Peyer's patch (tissue), 4 donors: ENCODE measurements at places on chromosomes 1 and 21.

DNA sequence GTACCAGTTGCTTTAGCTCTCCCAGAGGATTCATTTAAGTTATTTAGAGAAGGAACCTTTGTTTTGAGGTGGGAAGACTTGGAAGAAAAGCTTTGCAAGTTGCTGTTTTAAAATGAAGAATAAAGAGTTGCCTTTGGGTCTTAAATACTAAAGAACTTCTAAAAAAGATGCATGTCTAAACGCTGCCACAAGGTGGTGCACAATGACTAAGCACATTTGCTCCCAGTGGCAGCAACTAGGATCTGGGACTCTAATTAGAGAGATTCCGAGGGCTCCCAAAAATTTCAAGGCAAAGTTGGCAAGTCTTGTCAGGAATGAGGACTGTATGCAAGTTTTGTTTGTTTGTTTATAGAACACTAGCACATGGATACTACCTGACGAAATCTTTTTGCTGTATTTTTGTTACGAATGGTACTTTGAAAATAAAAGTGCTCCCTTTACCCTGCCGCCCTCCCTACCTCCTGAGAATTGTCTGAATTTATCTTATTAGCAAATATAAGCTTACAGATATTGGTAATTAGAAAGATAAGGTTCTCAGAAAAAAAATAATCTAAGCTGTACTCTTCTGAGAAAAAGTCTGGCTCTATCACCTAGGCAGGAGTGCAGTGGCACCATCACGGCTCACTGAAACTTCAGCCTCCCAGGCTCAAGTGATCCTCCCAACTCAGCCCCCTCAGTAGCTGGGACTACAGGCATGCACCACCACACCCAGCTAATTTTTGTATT, 121.8 kb downstream of the HFM1 start:
- H3K4me1 ChIP-seq, result no peaks in the 10 kb centered on the region
- H3K27ac ChIP-seq, result no peak overlapping the region
- no peaks in the 10 kb centered on the region for H3K36me3 ChIP-seq
- H3K27me3 ChIP-seq, result no peaks in the 10 kb centered on the region

DNA sequence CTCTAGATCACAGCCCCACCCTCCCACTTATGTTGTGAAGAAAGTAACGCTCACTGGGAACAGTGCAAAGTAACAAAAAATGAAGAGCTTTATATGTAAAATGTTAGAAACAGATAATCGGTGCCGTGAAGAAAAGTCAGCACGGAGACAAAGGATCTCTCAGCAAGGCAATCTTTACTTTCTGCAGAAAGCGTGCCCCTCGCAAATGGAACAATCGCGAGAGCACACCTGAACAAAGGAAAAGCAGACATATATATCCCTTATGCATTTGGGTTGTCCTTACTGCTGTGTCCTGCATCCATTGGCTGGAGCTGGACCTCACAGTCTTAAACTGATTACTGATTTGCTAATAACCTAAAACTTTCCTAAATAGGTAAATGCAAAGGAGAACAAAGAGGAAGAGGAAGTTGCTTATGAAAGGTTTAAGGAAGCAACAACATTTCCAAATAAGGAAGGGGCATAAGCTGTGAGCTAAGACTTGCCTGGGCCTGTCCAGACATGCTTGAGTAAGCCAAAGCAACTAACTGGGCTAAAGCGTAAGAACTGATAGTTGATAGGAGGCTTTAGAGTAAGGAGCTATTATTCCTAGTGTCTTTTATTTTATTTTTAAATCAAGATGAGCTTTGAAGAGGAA, 89.7 kb downstream of the GTF2B start:
- no peak overlapping the region for H3K27ac ChIP-seq
- no peaks in the 10 kb centered on the region for H3K4me1 ChIP-seq
- peaks cover 48% of the 10 kb centered on the region for H3K36me3 ChIP-seq
- H3K27me3 ChIP-seq, result no peaks in the 10 kb centered on the region
- no peak for DNase-seq
- no peak overlapping the region for H3K4me3 ChIP-seq

DNA sequence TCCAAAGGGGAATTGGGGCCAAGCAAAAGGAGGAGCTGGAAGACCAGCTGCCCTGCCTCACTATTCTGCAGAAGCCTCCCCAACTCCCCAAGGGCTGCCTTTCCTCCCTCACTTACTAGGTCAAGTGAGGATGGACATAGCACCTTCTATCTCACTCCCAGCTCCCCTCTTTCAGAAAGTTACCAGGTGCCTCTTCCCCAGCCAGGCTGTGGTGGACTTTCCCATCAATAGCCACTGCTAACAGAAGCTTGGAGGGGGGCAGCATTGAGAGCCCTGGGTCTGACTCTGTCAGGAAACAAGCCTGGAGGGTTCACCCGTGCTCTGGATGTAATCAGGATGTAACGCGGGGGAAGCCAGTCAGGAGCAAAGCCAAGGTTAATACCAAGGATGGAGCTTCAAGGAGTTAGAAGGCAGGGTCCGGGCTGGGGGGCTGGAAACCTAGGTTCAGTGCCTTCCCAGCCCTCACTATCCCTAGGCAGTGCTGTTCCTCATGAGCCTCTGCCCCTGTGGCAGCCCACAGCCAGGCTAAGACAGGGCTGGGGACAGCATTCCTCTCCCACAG, 127.8 kb upstream of the NGF start:
- H3K27ac ChIP-seq, result no peak overlapping the region
- no peak for DNase-seq
- H3K4me3 ChIP-seq, result no peak overlapping the region

- no peaks in the 10 kb centered on the region for H3K27me3 ChIP-seq
- no peak overlapping the region for H3K4me3 ChIP-seq
- H3K27ac ChIP-seq, result no peak overlapping the region
- peaks cover 38% of the 10 kb centered on the region for H3K36me3 ChIP-seq
- DNase-seq, result no peak
Measured at GRCh38 chr1:171798765-171799164, 17.3 kb downstream of the METTL13 start.

DNA sequence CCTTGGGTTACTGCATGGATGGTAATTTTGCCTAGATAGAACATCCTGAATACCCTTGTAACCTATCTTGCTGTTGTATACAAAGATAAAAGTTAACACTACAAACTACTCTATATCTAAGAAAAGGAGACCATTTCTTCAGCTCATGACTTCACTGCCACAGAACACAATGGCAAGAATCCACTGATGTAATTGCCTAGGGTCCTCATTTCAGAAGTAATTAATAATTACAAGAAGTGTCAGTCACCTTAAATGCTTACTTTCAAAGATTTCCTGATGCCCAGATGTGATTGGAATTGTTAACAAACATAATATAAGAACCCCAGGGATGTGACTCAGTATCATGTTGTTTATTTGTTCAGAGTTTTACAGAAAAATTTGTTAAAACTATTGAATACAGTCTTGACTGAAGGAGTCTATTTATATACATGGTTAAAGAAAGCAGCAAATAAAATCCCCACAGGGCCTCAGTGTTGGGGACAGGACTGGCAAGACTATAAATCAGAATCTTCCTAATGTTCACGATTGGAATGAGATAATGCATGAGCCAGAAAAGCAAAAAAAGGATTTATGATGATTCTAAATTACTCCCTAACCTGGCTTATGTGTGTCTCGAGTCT, 83.9 kb downstream of the CRB1 start:
- H3K27me3 ChIP-seq, result no peaks in the 10 kb centered on the region
- DNase-seq, result no peak
- H3K36me3 ChIP-seq, result no peaks in the 10 kb centered on the region
- no peak overlapping the region for H3K4me3 ChIP-seq
- H3K4me1 ChIP-seq, result no peaks in the 10 kb centered on the region

DNA sequence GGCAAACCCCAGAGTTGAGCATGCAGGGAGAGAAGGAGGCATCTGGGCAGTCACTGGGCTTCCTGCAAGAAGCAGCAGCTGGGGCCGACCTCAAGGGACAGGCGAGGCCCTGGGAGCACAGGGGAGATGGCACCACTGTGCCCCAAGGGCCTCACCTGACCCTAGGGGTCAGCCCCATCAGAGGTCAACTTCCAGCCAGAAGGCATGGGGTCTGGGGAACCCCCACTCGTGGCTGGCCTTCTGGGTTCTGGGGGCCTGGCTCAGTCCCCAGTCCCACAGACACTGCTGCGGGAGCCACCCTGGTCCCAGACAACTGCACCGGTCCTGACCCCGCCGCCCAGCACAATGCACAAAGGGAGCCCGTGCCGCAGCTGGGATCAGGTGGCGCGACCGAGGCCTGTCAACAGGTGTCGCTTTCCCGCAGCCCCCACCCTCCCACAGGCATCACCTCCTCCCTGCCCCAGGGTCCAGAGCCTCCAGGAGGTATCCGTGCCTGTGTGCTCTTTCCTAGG, 6.2 kb downstream of the WNT9A start:
- no peak overlapping the region for H3K4me3 ChIP-seq
- H3K27me3 ChIP-seq, result no peaks in the 10 kb centered on the region
- H3K27ac ChIP-seq, result no peak overlapping the region
- DNase-seq, result peak; percentile 45

GRCh38 chr1:223230161-223230881, 87.3 kb upstream of the TLR5 start:
- H3K36me3 ChIP-seq, result no peaks in the 10 kb centered on the region
- DNase-seq, result no peak
- H3K27ac ChIP-seq, result no peak overlapping the region
- H3K4me1 ChIP-seq, result no peaks in the 10 kb centered on the region

GRCh38 chr1:14741532-14741931, 143.0 kb downstream of the KAZN start:
- DNase-seq, result no peak
- no peaks in the 10 kb centered on the region for H3K4me1 ChIP-seq
- H3K27ac ChIP-seq, result no peak overlapping the region
- H3K4me3 ChIP-seq, result no peak overlapping the region
- H3K36me3 ChIP-seq, result no peaks in the 10 kb centered on the region
- no peaks in the 10 kb centered on the region for H3K27me3 ChIP-seq

DNA sequence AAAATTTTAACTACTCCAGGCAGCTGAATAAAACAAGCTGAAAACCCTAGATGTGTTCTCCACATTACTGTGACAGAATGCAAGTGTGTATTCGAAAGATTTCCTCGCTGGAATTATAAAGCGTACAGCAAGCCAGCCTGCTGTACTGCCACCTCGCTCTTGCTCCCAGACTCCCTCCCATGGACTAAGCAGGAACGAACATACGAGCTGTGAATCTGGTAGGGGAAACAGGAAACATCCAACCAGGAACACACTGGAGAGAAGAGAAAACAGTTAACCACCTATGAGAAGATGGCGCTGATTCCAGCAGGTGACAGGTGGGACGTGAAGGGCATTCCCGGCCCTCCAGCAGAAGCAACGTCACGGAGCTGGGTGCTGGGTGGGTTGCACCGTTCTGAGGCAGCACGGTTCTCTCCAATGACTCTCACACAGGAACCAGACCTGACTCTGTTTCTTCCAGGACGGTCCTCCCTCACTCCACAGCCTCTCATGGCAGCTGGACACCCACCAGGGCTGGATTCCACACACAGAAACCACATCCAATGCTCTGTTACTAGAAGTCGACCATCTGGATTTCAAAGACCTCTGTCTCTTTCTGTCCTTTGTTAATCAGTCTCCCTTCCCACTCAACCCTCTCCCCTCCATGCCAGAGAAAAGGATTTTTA, 219.2 kb downstream of the RERE start:
- no peaks in the 10 kb centered on the region for H3K36me3 ChIP-seq
- DNase-seq, result no peak
- H3K27me3 ChIP-seq, result no peaks in the 10 kb centered on the region

- no peak for DNase-seq
- H3K36me3 ChIP-seq, result no peaks in the 10 kb centered on the region
- H3K27me3 ChIP-seq, result peaks cover 6% of the 10 kb centered on the region
- H3K4me1 ChIP-seq, result peaks cover 11% of the 10 kb centered on the region
- H3K27ac ChIP-seq, result no peak overlapping the region
Measured at GRCh38 chr1:212951126-212951946, 995 bp downstream of the VASH2 start.

- H3K4me1 ChIP-seq, result peaks cover 24% of the 10 kb centered on the region
- H3K4me3 ChIP-seq, result no peak overlapping the region
- no peaks in the 10 kb centered on the region for H3K27me3 ChIP-seq
- no peak for DNase-seq
- peaks cover 30% of the 10 kb centered on the region for H3K36me3 ChIP-seq
Measured at GRCh38 chr1:31007462-31007991, 58.0 kb downstream of the PUM1 start.

DNA sequence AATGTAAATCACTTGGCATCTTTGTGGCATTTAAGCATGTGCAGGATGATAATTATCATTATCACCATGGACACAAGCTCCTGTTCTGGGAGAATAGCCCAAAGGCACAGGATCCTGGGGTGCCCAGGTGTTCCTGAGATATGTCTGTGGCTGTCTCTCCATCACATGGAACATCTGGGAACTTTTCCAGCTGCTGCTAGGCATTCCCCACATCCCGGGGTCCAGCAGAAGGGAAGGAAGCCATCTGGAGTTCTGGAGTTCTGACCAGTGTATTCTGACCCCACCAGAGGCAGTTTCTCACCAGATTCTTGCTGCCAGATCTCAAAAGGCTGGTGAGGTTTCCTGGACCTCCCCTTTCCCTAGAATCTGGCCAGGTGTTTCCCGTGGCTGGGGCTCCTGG, 259.7 kb upstream of the VAMP3 start:
- H3K36me3 ChIP-seq, result no peaks in the 10 kb centered on the region
- no peak overlapping the region for H3K4me3 ChIP-seq
- H3K4me1 ChIP-seq, result no peaks in the 10 kb centered on the region

DNA sequence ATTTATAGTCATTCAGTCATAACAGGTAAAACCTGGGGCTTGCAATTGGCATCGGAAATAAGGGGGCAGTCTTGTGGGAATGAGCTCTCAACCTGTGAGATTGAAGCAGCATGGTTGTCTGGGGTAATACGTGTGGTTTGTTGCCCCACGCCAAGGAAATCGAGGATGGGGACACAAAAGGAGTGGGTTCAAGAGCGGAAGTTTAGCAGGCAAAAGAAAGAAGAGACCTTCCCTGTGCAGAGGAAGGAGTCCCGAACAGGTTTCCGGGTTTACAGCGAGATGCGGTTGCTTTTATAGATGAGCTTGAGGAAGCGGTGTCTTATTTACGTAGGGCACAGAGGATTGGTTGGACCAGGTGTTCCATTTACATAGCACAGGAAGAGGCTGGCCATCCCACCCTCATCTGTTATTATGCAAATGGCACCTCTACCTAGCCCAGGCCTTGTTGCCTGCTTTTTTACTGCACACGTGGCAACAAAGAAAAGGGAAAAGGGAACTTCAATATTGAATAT, 37.3 kb downstream of the IFNAR1 start:
- peak overlapping the region; percentile 28 for H3K4me3 ChIP-seq
- H3K36me3 ChIP-seq, result no peaks in the 10 kb centered on the region
- peak overlapping the region; percentile 74 for H3K27ac ChIP-seq
- no peaks in the 10 kb centered on the region for H3K27me3 ChIP-seq
- DNase-seq, result peak; percentile 81
- H3K4me1 ChIP-seq, result peaks cover 7% of the 10 kb centered on the region

DNA sequence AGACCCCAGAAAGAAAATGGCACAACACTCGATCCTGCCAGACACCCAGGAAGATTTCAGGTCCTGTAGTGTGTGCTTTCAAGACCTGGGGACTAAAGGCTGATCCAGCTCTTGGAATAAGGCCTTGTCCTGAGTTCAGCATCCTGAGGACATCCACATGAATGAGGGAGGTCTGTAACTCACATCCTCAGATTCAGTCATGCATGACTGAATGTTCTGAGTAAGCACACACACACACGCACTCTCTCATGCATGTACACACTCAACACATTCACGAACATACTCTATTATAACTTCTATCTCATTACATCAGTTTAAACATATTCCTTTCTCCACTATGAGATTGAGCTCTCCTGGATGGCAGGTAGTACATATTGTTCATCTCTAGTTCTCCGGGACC, 273.4 kb upstream of the BEND5 start:
- DNase-seq, result no peak
- no peak overlapping the region for H3K27ac ChIP-seq
- no peak overlapping the region for H3K4me3 ChIP-seq

- no peaks in the 10 kb centered on the region for H3K36me3 ChIP-seq
- H3K4me1 ChIP-seq, result no peaks in the 10 kb centered on the region
- no peak for DNase-seq
- no peak overlapping the region for H3K4me3 ChIP-seq
Measured at GRCh38 chr1:22721122-22721873, 10.7 kb downstream of the EPHB2 start.
